ENCODE measurements at places on chromosomes 5 and 9. TPM values are rescaled to one million over a fixed set of nuclear protein-coding genes. Genes with fewer than 3 reads are reported as not detected.

DNA sequence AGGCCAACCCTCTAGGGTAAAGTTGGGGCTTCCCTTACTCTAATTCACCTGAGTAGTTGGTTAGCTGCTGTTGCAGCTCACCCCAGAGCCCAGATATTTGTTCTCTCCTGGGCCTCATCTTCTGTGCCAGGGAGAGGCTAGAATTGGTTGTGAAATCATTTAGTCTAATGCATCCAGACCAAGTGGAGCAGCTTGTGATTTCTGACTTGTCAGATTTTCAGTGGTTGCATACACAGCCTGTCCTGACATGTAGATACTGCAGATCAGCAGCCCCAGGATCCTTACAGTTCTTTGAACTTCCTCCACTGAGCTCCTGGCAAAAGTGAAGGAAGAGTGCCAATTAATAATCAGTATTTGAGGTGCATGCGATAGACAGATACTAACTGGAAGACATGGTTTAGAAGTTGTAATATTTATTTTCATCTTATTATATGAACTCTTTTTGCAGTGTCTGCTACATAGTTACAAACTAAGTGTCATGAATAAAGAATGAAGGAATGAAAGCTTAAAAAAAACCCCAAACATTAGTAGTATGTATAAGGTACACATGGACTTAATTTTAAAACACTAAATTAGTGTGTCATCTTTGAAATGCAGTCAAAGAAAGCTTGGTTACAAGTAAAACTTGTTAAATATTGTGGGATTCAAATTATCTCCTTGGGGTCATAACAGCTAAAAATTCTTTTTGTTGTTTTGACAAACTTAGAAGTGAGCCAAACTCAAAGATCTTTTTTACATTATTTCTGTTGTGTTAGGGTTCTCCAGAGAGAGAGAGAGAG is 128.5 kb downstream of the VPS13A start:
- H3K36me3 ChIP-seq: no peaks in the 10 kb centered on the region

DNA sequence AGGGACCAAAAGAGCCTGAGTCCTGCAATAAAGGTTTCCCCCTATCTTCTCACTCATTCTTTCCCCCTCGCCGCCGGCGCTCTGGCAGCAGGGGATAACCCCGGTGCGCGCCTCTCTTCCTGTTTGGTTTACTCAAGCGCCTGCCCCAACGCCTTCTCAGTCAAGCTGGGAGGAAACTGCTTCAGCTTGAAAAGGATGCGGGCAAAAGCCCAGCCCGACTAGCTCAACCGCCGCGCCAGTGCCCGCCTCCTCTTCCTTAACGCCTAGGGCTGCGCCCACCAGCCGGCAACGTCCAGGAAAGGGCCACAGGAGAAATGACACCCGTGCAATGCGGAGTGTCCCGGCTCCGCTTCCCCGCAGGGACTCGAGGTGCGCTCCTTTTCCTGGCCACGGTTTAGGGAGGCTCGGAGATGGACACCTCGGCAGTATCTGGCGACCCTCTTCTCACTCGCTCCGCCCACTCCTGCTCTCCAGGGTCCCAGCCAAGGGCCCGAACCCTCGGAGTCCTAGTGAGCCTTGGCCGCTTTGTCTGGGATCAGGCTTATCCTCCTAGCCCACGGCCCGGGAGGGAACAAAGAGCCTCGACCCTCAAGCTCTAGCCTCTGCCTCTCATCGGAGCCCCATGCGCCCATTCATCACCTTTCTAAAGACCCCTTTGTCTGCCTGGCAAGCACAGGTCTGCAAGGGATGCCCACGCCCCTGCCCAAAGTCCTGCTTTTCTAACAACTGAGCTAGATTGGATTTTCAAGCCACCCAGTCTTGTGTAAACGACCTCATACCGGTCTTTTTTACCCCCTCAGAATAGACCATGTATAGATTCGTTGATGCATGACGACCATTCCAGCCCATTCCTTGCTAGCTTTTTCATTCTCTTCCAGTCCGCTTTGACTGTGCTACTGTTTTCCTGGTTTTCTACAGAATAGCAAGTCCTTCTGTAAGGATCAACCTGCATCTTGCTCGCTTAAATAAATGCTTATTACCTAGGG is 2.0 kb downstream of the ST8SIA4 start:
- DNase-seq: peak; percentile 81
- H3K27me3 ChIP-seq: no peaks in the 10 kb centered on the region
- H3K36me3 ChIP-seq: no peaks in the 10 kb centered on the region
- peak overlapping the region; percentile 69 for H3K4me3 ChIP-seq

GRCh38 chr5:116360008-116360853 is 214.4 kb downstream of the SEMA6A start:
- H3K4me1 ChIP-seq: peaks cover 22% of the 10 kb centered on the region
- H3K4me3 ChIP-seq: no peak overlapping the region
- H3K36me3 ChIP-seq: no peaks in the 10 kb centered on the region
- no peak overlapping the region for H3K27ac ChIP-seq
- no peaks in the 10 kb centered on the region for H3K27me3 ChIP-seq

DNA sequence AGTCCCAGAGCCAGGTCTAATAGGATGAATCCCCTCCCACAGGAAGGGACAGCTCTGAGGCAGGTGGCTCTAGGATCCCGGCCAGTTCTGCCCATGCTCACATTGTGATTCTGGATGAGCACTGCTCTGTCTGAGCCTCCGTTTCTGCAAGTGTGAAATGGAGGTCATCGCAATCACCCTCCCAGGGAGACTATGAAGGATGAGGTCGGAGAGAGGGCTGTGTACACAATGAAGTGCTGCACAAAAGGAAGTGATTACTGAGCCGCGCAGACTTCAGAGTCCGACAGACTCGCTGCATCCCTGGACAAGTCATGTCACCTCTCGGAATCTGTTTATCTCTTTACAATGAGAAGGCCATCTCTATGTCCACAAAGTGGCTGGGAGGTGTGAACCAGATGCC is 21.7 kb downstream of the LHX6 start:
- no peak overlapping the region for H3K4me3 ChIP-seq
- no peaks in the 10 kb centered on the region for H3K27me3 ChIP-seq
- no peak for DNase-seq
- H3K4me1 ChIP-seq: no peaks in the 10 kb centered on the region

PCDHGA8 gene
- 7.3 TPM for total RNA-seq

Measured in lung (tissue), 17 donors.